ENCODE measurements at places on chromosomes 2 and 18.

DNA sequence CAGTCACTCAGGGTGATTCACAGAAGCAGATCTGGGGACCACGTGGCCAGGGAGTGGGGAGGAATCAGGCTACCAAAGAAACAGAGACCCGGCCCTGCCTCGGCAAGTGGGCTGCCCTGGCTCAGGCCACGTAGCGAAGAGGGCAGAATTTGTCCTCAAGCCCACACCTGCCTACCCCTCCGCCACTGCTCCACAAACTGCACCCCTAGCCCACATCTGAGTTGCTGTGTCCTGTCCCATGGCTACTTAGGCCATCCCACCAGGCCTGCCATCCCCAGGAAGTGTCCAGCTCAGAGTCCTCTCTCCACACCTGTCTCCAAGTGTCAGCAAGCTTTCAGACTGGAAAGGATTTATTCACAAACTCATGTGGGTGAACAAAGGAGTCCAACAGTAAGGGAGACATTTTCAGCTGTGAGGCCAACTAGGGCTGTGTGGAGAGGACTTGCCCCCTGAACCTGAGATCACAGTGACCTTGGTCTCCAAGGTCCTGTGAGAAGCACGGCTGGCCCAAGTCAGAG lies 31.7 kb upstream of the ASPRV1 start:
- DNase-seq: no peak

DNA sequence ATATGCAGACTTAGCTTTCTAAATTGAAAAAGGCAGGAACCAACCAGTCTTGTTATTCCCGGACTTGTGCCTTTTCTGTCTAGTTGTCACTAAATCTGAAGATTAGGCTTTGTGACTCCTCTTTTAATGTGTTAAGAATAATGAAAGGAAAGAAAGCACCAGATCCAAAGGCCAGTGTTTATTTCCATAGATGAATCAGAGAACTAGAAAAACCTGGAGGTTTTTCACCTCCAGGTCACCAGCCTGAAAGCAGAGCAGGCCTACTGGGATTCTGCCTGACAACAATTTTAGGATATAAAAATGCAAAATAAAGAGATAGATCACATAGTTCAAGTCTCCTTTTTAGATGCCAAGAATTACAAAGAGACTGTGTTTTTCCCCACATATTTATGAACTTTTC lies 160.4 kb downstream of the GULP1 start:
- no peak for DNase-seq

DNA sequence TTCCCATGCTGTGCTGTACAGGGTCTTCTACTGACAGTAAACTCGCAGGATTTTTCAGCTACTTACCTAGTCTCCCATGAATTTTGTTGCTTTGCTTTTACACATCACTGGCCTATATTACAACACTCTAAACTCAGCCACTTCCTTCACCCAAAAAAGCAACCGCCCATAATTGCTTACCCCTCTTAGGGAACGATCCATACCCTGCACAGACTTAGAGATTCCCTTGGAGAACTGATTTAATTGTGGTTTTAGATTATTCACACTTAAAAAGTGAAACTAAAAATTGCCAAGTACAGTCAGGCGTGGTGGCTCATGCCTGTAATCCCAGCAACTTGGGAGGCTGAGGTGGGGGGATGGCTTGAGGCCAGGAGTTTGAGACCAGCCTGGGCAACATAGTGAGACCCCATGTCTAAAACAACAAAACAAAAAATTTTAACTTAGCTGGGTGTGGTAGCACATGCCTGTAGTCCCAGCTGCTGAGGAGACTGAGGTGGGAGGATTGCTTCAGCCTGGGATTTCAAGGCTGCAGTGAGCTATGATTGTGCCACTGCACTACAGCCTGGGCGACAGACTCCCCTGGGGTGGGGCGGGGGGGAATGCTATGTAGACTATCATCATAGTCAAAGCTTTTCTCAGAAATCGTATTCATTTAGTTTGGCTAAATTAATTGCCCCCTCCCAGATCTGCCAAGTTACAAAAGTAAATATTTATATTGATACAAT lies 19.3 kb downstream of the MRPL30 start:
- DNase-seq: no peak

GRCh38 chr18:32688821-32689220 lies 84.0 kb downstream of the KLHL14 start:
- DNase-seq: no peak

DNA sequence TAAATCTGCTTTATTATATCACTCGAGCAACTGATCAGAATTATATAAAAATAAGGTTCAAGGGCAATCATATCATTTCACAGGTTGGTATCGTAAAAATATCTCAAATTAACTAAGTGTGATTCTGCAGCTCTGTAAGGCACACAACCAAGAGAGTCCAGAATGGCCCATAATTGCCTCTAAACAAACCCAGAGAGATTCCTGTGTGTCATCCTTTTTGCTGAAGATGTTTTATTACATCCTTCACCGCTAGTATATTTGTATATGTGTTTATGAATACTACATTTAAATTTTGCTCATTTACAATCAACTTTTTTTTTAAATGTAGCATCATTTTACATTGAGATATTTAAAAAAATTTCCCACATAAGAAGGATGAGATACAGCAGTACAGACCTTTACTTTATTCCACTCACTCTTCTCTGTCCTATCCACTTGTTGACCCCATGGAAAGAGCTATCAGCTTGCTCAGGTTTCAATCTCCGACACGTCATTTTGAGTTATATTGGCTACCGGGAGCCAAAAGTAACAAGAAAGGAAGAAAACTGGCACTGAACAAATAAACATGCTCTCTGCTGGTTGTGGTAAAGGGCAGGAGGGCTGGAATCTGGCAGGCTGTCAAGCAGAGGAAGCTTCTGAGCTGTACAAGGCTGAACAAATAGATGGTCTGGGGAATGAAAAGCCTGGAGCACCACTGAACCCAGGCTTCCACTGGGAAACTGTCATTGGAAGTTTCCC lies 23.1 kb downstream of the PLA2R1 start:
- no peak for DNase-seq

GRCh38 chr2:230358305-230358704 lies 31.3 kb downstream of the SP140L start:
- DNase-seq: no peak

DNA sequence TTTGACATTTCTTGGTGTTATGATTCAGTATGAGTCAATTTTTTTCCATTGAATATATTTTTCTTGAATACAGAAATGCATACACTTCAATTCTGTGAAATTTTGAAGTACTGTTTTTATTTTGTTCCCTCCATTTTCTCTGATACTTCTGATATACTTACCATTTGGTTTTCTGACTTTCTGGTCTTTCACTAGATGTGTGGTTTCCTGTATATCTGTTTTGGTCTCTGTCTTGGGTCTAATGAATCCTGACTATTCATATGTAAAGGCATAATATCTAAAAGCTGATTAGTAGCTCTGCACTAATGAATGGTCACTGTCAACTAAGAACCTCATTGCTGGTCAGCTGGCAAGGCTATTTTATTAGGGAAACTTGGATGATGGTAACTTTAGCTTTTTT lies 345.6 kb downstream of the GRB14 start:
- no peak for DNase-seq

GRCh38 chr18:61196750-61197149 lies 136.5 kb upstream of the CDH20 start:
- no peak for DNase-seq

DNA sequence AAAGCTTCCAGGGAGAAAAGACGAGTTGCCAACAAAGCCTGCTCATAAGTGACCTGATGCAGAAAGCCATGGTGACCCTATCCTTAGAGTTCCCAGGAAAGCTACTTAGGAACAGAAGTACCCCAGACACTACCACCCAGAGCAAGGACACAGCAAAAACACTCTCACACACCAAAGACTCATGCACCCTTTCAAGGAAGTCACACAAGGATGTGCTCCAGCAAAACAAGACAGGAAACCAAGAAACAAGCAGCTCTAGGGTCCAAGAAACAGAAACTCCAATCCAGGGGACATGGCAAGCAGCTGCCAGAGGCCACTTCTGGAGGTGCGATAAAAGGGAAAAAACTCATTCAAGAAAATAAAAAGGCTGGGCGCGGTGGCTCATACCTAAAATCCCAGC lies 5.7 kb downstream of the KIF1A start:
- DNase-seq: no peak

- DNase-seq: no peak
These were observed 50.0 kb downstream of the TTC39C start for GRCh38 chr18:24064391-24065100.

DNA sequence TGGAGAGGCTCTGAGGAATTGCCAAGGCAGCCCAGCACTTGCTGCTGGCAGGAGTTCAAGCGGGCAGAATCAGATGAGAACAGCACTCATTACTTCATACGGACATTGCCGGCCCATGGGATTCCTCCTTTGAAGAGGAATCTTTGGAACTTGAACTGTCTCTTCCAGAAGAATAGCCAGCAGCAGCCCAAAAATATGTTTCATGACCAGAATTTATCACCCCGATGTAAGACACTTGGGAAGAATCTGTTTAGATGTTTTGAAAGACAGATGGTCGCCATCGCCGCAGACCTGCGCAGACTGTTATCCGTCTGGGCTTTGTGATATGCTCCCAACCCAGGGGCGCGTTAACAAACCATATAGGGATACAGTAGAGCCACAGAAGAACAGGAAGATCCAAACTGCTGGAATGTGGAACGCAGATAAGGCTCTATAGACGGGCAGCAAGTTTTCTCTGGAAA lies 3.7 kb upstream of the ADI1 start:
- no peak for DNase-seq

GRCh38 chr18:79937103-79937860 lies 14.2 kb downstream of the SLC66A2 start:
- DNase-seq: no peak

GRCh38 chr18:25669741-25670140 lies 317.8 kb upstream of the ZNF521 start:
- no peak for DNase-seq

DNA sequence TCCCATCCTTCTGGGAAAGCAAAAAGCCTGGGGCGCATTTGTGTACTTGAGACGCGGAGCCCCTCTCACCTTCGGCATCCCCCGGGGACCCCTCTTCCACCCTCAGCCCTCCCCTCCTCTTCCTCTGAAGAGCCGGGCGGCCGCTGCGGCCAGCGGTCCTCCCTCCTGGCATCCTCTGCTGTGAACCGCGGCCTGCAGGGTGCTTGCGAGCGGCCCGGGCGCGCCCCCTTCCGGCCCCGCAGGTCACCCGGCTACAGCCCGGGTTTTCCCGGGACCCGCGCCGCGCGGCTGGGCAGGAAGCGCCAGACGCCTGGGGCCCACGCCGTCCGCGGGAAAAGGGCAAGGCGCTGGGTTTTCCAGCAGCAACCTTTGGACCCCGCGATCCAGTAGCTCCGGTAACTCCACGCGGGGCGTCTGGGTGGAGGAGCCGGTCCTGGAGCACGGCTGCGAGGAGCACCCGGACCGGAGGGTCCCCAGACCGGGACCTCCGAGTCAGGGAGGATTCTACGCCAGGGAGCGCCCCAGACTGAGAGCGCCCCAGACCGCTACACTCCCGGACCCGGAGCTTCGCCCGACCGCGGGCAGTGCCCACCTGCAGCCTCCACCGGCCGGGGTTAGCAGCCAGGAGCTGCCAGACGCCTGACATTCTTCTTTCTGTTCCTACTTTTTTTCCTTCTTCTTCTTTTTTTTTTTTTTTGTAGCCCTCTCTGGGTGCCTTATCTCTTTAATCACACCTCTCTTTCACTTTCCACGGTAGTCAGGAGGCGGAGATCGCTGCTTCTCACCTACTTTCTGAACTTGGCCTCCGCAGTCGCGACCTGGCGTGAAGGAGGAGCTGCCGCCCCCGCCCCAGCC lies at the start of gene IL18R1:
Gene IL18R1 (plus strand): TSS at position 271 of the 855 bp plus-strand sequence. CDS start 6,865 bp downstream, outside the sequence.
- peak; percentile 36 for DNase-seq

- no peak for DNase-seq
These were observed 198.0 kb downstream of the CDH20 start for GRCh38 chr18:61531182-61531581.

DNA sequence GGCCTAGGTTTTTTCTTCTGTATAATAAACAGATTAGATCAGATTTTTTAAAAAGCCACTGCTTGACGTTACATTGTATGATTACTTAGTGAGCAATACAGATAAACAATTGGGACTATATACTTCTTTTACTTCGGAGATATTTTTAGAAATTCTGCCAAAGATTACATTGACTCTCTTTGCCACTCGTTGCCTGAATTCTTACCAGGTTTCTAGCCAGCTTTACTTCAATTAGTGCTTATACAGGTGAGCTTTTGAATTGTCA lies 156.6 kb downstream of the HAUS1 start:
- no peak for DNase-seq

GRCh38 chr2:237512774-237513466 lies 25.9 kb downstream of the MLPH start:
- DNase-seq: peak; percentile 52

DNA sequence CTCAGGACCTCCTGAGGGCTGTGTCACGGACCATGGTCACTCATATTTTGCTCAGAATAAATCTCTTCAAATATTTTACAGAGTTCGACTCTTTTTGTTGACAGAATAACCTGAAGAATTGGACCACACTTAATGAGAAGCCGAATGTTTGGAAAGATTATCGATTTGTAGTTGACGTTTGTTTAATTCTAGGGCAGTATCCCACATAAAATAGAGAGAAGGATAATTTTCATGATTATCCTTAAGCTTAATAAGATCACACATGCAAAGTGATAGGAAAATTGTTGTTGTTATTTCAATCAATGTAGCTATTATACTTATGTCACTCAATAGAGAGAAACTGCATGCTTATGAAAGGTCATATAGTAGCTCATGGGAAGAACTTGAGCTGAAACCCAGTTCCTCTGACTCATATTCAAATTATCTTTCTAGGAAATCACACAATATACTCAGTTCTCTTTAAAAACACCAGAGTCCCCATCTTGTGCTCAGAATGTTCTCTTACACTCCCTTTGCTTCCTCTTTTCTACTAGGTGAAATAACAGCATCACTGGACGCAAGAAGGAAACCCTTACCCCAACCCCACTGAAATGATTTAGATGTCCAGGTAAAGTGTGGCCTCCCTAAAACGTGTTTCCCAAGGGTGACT lies 982.1 kb downstream of the TSN start:
- no peak for DNase-seq

DNA sequence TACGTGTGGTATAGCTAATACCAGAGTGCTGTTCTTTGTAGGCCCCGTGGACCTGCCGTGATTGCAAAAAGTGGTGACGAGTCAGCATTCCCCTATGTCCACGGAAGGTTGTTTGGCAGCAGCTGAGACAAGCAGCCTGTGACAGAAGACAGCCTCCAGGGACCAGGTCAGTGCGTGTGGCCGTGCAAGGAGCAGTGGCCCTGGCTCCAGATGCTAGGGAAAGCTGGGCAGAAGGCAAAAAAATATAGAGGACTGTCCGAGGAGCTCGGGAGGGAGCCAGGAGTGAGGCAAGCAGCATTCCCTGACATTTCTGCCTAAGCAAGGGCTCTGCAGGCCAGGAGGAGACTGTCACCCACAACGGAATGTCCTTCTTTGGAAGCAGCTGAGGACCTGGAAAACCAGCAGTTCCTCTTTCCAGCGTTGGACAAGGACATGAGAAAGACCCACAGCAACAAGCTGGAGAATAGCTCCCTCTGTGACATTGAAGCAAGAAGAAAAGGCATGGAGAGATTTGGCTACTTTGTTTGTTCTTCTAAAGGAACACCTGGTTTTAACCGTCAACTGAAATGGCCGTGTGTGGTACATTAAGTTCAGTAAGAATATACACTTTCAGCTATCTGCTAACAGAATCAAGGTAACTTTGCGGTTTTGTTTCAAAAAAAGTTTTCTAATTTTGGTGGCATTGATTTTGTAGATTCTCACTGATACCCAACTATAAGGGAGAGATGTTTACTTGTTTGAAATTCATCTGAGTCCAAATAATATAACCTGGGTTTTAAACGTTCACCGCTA lies 58.3 kb downstream of the NPAS2 start:
- no peak for DNase-seq

Measured in stimulated activated CD4-positive, alpha-beta T cell treated with anti-CD3 and anti-CD28 coated beads, Interleukin-15, amount 100 ng/mL, for 1 hour (primary cell).